Inflammatory macrophage treated with lipopolysaccharide for 1 hour (primary cell): ENCODE measurements at places on chromosomes 6 and 20.

GRCh38 chr20:1177680-1178079 is 7.1 kb downstream of the TMEM74B start:
- no peak for DNase-seq

- DNase-seq: no peak
These were observed 251.6 kb downstream of the HACE1 start for GRCh38 chr6:104608101-104608500.

GRCh38 chr20:38143646-38144554 is 21.2 kb downstream of the TGM2 start:
- DNase-seq: peak; percentile 90

- no peak for DNase-seq
These were observed 28.3 kb downstream of the CDK5RAP1 start for GRCh38 chr20:33372993-33373441.

DNA sequence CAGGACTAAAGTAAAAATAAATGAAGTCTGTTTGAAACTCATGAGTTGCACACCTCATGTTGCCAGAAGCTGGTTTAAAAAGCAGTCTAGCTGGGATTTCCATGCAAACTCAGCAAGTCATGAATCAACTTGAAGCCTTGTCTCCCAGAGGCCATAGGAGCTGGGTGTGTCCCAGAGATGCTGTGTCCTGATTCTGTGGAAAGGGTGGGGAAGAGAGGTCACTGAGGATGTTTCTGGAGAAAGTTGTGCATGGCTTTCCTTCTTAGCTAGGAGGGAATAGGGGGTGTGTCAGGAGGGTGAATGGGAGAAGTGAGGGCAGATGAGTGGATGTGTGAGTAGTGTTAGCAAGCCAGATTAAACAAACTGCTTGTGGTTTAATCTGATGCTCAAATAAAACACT is 111.3 kb downstream of the ADAT2 start:
- DNase-seq: no peak

GRCh38 chr6:22980446-22980845 is 411.1 kb downstream of the HDGFL1 start:
- DNase-seq: no peak

DNA sequence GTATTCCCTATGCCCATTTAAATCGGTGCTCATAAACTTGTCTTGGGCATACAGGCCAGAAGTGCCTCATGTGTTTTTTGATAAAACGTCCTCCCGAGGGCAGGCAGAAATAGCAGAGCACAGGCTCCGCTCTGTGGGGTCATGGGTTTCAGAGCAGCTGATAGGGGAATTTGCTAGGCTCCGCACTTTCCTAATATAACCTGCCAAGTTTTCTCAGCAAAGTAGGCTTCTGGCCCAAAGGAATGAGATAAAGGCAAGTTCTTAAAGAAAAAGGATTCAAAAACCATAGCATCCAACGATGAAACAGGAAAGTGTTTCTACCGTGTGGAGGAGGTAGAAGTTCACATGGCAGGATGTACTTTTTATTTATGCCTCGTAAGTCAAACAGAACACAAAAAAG is 69.8 kb upstream of the RALGAPA2 start:
- DNase-seq: no peak

DNA sequence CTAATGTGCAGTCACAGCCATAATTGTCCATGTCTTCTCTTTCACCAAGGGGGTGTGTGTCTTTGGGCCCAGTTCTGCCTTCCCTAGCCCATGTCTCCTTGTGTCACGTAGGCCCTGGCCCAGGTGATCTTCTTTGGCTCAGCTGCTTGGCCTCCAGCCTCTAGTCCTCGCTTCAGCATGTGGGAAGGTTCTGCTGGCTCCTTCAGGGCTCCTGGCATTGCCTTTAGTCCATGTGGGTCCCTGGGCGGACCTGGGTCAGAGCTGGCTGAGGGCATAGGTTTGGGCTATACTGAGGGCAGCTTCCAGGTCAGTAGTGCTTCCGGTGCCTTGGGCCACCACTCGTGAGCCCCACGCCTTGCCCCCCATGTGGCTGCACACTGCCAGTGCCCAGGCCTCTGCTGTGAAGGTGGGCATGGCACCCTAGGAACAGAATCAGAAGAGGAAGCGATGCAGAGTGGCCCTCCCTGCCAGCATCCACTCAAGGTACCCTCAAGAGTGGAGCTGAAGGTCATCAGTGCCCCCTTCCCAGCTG is 12.8 kb downstream of the AARS2 start:
- no peak for DNase-seq

GRCh38 chr20:50338479-50339391 is 148.1 kb downstream of the CEBPB start:
- no peak for DNase-seq

GRCh38 chr6:107083047-107083768 is 32.1 kb downstream of the BEND3 start:
- no peak for DNase-seq

DNA sequence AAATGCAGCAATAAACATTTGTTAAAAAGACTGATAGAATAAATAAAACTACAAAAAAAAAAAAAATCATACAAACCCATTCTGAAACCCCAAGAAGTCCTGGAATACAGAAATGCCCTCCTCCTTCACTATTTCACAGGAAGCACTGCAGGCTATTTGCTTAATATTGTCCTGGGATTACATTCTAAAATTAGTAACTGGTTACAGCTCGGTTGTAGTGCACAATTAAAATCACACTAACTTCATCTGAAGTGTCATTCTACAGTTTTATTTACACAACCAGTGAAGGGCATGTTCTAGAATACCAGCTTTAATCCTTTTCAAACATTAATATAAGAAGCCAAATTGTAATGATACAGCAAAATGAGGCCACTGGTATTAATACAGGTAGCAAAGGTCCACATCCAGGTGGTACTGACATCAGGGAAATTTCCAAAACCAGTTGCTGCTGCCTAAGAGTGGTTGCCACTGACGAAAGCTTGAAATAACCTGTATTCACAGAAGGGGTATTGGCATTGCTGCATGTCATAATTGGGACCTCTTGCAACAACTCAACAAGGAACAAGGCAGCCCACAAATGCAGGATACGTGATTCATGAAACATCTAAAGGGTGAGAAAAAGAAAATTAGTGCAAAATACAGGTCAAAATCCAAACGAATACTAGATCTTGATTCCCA is 26.9 kb downstream of the AKIRIN2 start:
- no peak for DNase-seq

DNA sequence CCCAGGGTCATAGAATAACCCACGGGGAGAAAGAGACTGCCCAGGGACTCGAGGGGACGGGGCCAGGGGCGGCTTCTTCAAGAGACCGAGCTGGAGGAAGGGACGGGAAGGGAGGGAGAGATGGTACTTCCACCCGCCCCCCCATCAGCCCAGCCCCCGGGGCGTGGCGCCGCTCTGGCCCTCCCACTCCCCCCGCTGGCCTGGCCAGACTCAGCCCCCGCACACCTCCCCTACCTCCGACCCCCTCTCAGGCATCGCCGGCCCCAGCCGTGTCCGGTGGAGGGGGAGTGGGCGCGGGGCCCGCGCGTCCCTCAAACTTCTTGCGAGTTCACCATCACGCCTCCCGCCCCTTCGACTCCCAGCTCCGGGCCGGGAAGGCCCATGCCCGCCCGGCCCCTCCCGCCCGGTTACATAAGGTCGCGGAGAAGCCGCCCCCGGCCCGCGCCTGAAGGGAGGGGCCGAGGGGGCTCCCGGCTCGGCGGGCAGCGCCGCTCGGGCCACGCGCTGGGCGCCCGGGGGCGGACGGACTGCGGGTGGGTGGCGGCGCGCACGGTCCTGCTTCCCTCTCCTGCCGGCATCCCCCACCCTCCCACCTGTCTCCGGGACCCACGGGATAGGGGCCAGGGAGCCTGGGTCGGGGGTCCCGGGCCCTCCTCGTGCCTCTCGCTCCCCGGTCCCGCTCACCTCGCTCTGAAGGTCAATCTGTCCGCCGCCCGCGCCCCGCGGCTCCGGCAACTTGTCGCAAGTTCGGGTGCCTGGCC is 562 bp downstream of the TFEB start:
- peak; percentile 65 for DNase-seq

DNA sequence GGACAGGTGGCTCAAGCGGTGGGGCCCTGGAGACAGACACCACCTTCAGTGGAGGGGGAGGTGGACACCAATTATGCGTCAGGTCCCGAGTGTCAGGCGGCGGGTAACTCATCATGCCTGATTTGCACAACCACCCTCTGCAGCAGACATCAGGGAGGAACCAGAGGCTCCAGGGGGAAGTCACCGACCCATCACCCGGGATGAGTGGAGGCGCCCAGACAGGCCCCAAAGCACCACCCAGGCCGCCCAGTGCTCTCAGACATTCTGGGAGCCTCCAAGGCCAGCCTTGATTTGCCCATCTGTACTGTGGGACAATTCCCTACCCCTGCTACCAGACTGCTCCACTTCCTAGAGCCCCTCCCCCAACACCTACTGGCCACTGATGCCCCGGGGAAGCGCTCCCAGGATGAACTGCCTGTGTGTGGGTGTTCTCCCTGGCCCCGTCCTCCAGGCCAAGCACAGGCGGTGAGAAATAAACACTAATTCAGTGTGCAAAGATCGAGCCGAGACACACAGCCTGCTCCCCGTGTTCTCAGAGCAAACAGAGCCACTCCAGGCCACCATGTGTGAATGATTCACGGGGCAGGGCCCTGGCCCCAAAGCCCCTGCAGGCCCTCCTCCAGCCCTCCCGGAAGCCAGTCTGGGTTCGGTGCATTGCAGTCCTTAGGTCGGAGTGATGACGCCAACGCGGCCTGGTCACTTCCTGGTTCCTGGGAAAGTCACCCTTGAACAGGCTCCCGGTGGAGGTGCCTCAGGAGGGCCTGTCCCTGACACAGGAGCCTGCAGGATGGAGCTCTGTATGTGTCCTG is 107.2 kb downstream of the ASXL1 start:
- DNase-seq: peak; percentile 85

DNA sequence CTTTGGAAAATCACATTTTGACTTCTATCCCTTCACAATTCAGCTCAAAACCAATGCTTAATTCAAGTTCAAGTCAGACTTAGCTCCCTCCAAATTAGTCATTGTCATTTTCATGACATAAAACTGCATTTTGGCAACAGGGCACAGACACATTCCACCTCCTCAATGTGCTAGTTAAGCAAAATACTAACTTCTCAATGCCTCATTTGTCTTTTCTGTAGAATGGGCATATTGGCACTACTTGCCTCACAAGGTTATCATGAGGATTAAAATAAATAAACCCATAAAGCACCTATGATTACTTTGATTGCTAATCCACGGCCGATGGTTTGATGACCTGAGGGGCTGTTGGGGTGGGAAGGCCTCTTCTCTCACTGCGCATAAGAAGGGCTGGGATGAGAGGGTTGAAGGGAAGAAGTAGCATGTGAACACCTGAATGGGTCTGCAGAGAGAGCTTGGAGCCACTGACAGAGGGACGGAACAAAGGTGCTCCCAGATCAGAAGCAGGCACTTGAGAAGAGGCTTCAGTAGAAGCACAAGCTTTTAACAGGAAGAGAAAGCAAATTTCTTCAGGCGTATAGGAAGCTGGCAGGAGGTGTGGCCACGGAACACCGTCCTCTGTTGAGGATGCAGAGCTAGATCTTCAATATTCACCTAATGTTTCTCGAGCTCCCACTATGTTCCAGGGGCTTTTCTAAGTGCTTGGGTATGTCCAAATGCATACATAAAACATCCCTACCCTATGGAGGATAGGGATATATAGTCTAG is 11.7 kb upstream of the TBC1D7 start:
- no peak for DNase-seq

DNA sequence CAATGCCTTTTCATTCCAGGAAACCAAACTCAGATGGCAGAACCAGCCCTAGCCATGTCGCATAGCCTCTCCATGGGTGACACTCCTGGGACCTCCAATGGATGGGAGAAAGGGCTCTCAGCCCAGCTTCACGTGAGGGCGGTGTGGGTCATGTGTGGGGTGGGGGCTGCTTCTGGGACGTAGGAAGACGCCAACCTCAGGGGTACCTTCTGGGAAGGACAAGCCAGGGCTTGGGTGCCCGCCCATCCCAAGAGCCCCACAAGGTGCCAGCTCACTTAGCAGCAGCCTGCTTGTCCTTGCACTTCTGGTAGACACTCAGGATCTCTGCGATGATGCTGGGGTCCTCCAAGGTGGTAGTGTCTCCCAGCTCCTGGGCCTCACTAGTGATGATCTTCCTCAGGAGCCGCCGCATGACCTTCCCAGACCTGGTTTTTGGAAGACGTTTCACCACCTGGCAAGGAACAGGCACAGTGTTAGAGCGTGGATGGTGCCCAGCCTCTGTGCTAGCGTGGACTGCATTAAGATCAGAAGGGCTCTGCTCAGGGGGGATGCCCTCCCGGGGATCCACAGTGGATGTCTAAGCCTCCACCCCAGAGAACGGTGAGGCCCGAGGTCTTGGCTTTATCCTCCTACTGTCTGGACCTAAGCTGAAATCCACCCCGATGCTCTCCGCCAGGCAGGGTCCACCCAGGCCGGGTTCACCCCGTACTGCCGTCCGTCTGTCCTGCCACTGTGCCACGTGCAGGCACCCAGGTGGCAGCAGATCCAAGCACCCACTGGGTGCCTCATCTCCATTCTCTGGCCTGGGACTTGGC is 15.1 kb upstream of the APMAP start:
- DNase-seq: no peak

- DNase-seq: no peak
These were observed 764.2 kb downstream of the TENT5A start for GRCh38 chr6:80988286-80988685.

DNA sequence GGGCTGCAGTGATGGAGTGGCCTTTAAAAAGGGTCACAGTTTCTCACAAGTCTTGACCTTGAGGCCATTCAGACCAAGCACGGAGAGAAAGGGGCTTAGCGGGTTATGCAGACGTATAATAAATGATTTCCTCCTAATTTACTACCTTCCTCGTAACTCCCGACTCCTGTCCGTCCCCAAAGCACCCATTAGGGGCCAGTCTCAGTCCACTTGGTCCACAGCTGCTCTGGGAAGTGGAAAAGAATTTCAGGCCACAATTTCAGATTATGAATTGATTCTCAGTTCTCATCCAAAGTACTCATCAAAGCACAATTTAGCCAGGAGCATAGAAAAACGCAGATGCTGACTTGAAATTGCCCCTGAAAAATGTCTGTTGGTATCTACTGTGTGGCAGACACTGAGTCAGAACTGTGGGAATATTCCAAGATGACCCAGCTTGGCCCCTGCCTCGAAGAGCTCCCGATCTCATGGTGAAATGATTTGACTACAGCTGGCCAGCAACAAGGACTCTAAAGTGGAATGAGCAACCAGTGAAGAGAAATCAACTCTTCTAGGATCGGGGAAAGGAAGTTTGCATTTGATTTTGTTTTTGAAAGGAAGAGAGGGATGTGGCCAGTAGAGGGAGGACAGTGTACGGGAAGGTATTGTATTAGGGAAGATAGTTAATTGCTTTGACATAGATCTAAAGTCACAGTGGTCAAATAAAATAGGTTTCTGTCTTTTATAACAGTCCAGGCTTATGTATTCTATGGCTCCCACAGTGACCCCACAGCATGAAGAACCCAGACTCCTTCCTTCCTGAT is 15.2 kb upstream of the STK35 start:
- no peak for DNase-seq

- DNase-seq: no peak
These were observed 22.2 kb downstream of the TOX2 start for GRCh38 chr20:43936805-43937204.

GRCh38 chr6:119736296-119737021 is 386.9 kb upstream of the MAN1A1 start:
- DNase-seq: no peak

- DNase-seq: no peak
These were observed 39.2 kb upstream of the CENPW start for GRCh38 chr6:126300735-126301134.
